ENCODE measurements at places on chromosomes 6 and 20. TPM values are rescaled to one million over a fixed set of nuclear protein-coding genes. Genes with fewer than 3 reads are reported as not detected.
A peak's percentile ranks its signal among the peaks of the same experiment; 100 is the strongest.

Gene HTR1E
- not detected for total RNA-seq

Gene TDP2
- 42.6 TPM for total RNA-seq

Gene CASS4
- 0.49 TPM for total RNA-seq

Gene ZSCAN12
- 8.9 TPM for total RNA-seq

Gene NT5E
- 6.4 TPM for total RNA-seq

Gene SAMD5
- 0.04 TPM for total RNA-seq

Gene GSTA2
- 13.7 TPM for total RNA-seq

Gene MOXD1
- total RNA-seq, result not detected

Gene TREM2
- total RNA-seq, result not detected

- H3K4me3 ChIP-seq, result no peak overlapping the region
- H3K36me3 ChIP-seq, result no peaks in the 10 kb centered on the region
- no peak for DNase-seq
- H3K27me3 ChIP-seq, result no peaks in the 10 kb centered on the region
- H3K27ac ChIP-seq, result no peak overlapping the region
These were observed 121.7 kb upstream of the EXOC2 start for GRCh38 chr6:814378-815347.

DNA sequence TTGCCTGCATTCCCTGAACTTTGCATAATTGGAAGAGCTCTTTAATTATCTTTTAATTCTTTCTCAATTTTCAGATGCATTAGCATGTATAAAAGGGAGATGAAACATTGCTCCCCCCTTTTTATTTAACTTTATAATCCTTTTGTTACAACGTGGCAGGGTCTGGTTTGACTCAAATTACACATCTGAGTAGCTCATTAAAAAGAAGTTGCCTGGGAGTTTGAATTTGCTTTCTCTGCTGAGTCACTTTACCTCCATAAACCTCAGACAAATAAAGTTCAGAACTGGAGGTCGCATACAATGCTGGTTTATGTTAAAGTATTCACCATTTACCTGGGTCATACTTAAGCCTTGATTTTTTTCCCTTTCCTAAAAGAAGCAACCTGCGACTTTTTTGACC lies 495.2 kb downstream of the PREX1 start:
- H3K27me3 ChIP-seq, result no peaks in the 10 kb centered on the region
- H3K27ac ChIP-seq, result no peak overlapping the region
- no peak for DNase-seq
- no peaks in the 10 kb centered on the region for H3K36me3 ChIP-seq
- peaks cover 29% of the 10 kb centered on the region for H3K4me1 ChIP-seq

GRCh38 chr6:143037470-143037869 lies 23.2 kb upstream of the AIG1 start:
- H3K27me3 ChIP-seq, result no peaks in the 10 kb centered on the region
- no peaks in the 10 kb centered on the region for H3K4me1 ChIP-seq
- no peak overlapping the region for H3K4me3 ChIP-seq
- no peaks in the 10 kb centered on the region for H3K36me3 ChIP-seq
- DNase-seq, result no peak

- H3K27ac ChIP-seq, result no peak overlapping the region
- no peak overlapping the region for H3K4me3 ChIP-seq
- no peak for DNase-seq
- no peaks in the 10 kb centered on the region for H3K36me3 ChIP-seq
These were observed 161.0 kb upstream of the CDYL start for GRCh38 chr6:4615231-4615630.

DNA sequence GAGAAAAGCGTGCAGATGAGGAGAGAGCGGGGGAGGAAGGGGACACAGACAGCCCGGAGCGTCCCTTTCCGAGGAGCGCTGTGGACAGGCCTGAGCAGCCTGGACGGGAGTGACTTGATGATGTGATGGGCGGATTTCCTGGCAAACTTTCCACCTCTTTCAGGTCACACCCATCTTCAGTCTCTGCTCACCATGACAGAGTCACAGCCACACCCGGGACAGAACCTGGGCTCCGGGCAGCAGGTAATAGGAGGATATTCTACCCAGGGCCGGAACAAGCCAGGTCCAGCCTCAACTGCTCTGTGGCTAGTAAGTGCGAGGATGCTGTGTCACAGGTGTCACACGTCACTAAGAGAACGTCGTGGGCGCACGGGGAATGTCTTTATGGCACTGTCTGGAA lies 84.3 kb downstream of the THBS2 start:
- no peak overlapping the region for H3K4me3 ChIP-seq
- H3K27me3 ChIP-seq, result peaks cover 94% of the 10 kb centered on the region
- no peak overlapping the region for H3K27ac ChIP-seq
- DNase-seq, result no peak
- H3K36me3 ChIP-seq, result no peaks in the 10 kb centered on the region

DNA sequence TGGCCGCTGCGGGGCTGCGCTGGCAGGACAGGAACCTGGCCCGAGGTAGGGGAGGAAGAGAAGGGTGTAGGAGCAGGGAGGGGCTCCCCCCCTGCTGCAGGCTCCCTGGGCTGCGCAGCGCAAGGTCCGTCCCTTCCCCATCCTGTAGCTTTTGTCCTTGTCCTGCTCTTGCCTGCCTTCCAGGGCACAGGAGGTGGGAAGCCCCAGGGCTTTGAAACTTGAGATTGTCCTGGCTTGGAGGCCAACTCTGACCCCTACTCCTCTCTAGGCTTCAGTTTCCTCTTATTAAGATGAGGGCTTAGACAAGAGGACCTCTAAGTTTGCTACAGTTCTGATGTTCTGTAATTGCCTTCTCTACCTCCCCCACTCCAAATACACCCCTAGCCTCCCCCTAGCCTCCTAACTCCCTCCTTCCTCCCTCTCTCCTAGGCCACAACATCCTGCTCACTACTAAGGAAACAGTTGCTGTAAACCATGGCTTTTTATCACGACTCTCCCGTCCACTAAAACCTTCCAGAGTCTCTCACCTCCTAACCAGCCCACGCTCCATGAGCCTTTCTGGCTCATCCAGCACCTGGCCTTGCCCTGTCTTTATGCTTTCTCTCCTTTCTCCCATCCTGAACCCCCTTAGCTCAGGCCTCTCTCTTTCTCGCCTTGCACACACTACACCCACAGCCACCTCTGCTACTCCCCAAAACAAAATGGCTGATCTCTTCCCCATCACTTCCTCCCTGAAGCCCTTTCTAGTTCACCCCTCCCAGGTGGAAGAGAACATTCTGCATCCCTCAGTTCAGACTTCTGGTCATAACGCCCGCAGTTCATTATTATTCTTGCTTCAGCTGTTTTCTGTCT lies 10.2 kb downstream of the UNC5CL start:
- H3K27ac ChIP-seq, result no peak overlapping the region
- H3K4me3 ChIP-seq, result no peak overlapping the region
- no peak for DNase-seq
- H3K27me3 ChIP-seq, result no peaks in the 10 kb centered on the region
- H3K4me1 ChIP-seq, result peaks cover 19% of the 10 kb centered on the region

- H3K27me3 ChIP-seq, result peaks cover 4% of the 10 kb centered on the region
- H3K4me1 ChIP-seq, result peaks cover 42% of the 10 kb centered on the region
- no peak overlapping the region for H3K4me3 ChIP-seq
- peaks cover 35% of the 10 kb centered on the region for H3K36me3 ChIP-seq
- no peak overlapping the region for H3K27ac ChIP-seq
- no peak for DNase-seq
These were observed 419 bp upstream of the SNHG17 start for GRCh38 chr20:38435555-38435939.

GRCh38 chr6:27296106-27296783 lies 15.8 kb downstream of the POM121L2 start:
- peak overlapping the region; percentile 48 for H3K4me3 ChIP-seq
- H3K4me1 ChIP-seq, result peaks cover 56% of the 10 kb centered on the region
- H3K27ac ChIP-seq, result no peak overlapping the region
- no peaks in the 10 kb centered on the region for H3K36me3 ChIP-seq
- peaks cover 20% of the 10 kb centered on the region for H3K27me3 ChIP-seq

- H3K4me3 ChIP-seq, result no peak overlapping the region
- H3K4me1 ChIP-seq, result peaks cover 1% of the 10 kb centered on the region
- H3K27me3 ChIP-seq, result no peaks in the 10 kb centered on the region
- no peak for DNase-seq
These were observed 188.8 kb downstream of the TMEM242 start for GRCh38 chr6:157134402-157135047.

GRCh38 chr6:76418560-76419223 lies 346.2 kb upstream of the IMPG1 start:
- no peak overlapping the region for H3K4me3 ChIP-seq
- H3K4me1 ChIP-seq, result no peaks in the 10 kb centered on the region
- no peak for DNase-seq
- no peak overlapping the region for H3K27ac ChIP-seq
- no peaks in the 10 kb centered on the region for H3K36me3 ChIP-seq
- no peaks in the 10 kb centered on the region for H3K27me3 ChIP-seq

GRCh38 chr20:50930976-50931305 lies 296 bp downstream of the ADNP start:
- peak overlapping the region; percentile 78 for H3K27ac ChIP-seq
- no peak for DNase-seq
- peaks cover 14% of the 10 kb centered on the region for H3K36me3 ChIP-seq
- no peaks in the 10 kb centered on the region for H3K27me3 ChIP-seq
- peaks cover 31% of the 10 kb centered on the region for H3K4me1 ChIP-seq

DNA sequence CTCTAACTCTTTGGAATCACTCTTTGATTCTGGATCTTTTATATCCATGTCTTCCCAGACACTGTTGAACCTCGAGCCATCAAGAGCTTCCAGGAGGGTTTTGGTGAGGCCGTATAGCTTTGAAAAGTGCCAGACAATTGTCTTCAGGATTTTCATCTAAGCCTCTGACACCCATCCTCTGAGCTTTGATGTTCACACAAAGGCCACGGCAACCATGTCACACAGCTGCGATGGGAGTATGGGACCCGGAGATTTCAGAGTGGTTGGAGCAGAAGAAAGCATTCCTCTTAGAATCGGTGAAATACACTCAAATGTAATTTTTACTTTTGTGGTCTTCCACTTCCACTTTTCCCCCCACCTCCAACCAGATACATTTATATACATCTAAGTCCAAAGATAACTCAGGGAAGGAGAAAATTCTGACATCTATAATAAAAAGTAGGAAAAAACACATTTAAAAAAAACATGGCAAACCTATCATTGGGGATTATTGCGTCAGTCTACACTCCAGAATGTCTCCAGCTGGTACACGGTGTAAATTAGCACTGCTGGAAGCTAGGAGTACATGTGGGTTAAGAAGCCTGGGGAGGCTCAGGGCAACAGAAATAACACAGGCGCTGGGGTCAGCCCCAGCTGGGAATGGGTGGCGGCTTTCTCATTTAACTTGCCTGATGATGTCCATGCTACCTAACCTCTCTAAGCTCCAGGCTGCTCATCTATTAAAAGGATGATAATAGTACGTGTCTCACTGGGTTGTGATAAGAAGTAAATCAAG lies 92.7 kb downstream of the LY86 start:
- H3K27me3 ChIP-seq, result peaks cover 1% of the 10 kb centered on the region
- no peak overlapping the region for H3K27ac ChIP-seq
- no peaks in the 10 kb centered on the region for H3K36me3 ChIP-seq
- H3K4me3 ChIP-seq, result no peak overlapping the region

DNA sequence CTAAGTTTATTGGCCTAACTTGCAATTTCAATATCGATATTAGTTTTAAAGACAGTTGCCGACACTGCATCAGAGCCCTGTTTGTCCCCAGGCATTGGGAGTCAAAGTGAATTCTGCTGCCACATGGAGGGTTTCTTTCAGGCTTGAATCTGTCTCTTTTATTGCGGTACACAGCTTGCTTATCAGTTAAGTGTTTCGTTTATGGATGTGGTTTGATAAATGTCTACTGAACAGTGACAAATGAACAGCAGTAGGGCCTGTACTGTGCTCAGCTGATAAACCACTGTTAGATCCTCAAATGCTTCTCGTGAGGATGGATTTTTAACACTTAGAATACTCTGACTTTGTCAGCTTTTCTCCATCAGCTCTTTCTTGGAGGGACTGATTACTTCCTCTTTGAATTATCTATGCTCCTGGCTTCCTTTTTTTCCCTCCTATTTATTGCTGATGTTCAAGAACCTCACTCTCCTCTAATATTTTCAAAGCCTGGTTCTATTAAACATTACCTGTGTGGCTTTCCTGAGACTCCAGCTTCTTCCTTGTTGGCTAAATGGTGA lies 240.8 kb downstream of the PLCB1 start:
- no peak overlapping the region for H3K27ac ChIP-seq
- no peak overlapping the region for H3K4me3 ChIP-seq
- peaks cover 7% of the 10 kb centered on the region for H3K36me3 ChIP-seq
- no peaks in the 10 kb centered on the region for H3K27me3 ChIP-seq
- peaks cover 1% of the 10 kb centered on the region for H3K4me1 ChIP-seq

GRCh38 chr6:128443553-128443952 lies 76.8 kb downstream of the PTPRK start:
- H3K4me1 ChIP-seq, result peaks cover 10% of the 10 kb centered on the region
- no peak overlapping the region for H3K27ac ChIP-seq
- no peak overlapping the region for H3K4me3 ChIP-seq
- no peak for DNase-seq
- no peaks in the 10 kb centered on the region for H3K27me3 ChIP-seq

- H3K27ac ChIP-seq, result no peak overlapping the region
- peak overlapping the region; percentile 65 for H3K4me3 ChIP-seq
- H3K36me3 ChIP-seq, result no peaks in the 10 kb centered on the region
- peaks cover 40% of the 10 kb centered on the region for H3K27me3 ChIP-seq
These were observed 750 bp downstream of the MAP7 start for GRCh38 chr6:136549300-136550044.

GRCh38 chr6:148972481-148972880 lies 225.7 kb downstream of the UST start:
- DNase-seq, result peak; percentile 21
- H3K4me3 ChIP-seq, result no peak overlapping the region
- H3K27me3 ChIP-seq, result no peaks in the 10 kb centered on the region

GRCh38 chr6:155850408-155850841 lies 394.8 kb upstream of the NOX3 start:
- no peaks in the 10 kb centered on the region for H3K27me3 ChIP-seq
- no peaks in the 10 kb centered on the region for H3K36me3 ChIP-seq

- peak; percentile 19 for DNase-seq
- H3K27ac ChIP-seq, result no peak overlapping the region
- H3K4me3 ChIP-seq, result no peak overlapping the region
- H3K4me1 ChIP-seq, result no peaks in the 10 kb centered on the region
- 0 out of 2 replicates have a peak, but pooled peaks cover 2% of the 10 kb centered on the region for H3K36me3 ChIP-seq
These were observed 17.6 kb downstream of the SLC18B1 start for GRCh38 chr6:132780770-132781371.

DNA sequence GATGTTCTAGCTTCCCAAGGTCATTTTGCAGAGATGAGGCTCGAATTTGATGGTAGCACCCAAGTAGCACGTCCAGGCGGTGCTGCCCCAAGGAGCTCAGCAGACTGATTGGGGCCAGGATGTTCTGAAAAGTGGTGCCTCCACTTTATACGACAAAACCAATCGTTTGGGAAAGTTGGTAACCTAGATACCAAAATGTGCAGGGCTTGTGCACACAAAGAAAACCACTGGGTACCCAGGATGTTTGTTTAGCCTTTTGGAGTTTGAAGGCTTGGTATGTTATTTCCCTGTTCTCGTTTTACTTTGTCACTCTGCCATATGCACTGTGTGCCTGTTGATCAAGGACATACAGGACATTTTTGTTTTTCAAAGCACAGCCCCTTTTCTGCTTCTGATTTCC lies 40.7 kb upstream of the PBOV1 start:
- no peaks in the 10 kb centered on the region for H3K36me3 ChIP-seq
- peak overlapping the region; percentile 24 for H3K27ac ChIP-seq
- peaks cover 48% of the 10 kb centered on the region for H3K4me1 ChIP-seq
- H3K4me3 ChIP-seq, result no peak overlapping the region
- no peaks in the 10 kb centered on the region for H3K27me3 ChIP-seq

- no peak overlapping the region for H3K4me3 ChIP-seq
- no peak overlapping the region for H3K27ac ChIP-seq
- no peaks in the 10 kb centered on the region for H3K27me3 ChIP-seq
- no peaks in the 10 kb centered on the region for H3K4me1 ChIP-seq
- H3K36me3 ChIP-seq, result no peaks in the 10 kb centered on the region
- no peak for DNase-seq
These were observed 34.3 kb downstream of the RGS17 start for GRCh38 chr6:153096792-153097191.

Data from HepG2 (cell line).